ENCODE measurements at places on chromosomes 12 and 14.

- no peak for DNase-seq
Measured at GRCh38 chr14:91313852-91314251, 69.3 kb upstream of the GPR68 start.

DNA sequence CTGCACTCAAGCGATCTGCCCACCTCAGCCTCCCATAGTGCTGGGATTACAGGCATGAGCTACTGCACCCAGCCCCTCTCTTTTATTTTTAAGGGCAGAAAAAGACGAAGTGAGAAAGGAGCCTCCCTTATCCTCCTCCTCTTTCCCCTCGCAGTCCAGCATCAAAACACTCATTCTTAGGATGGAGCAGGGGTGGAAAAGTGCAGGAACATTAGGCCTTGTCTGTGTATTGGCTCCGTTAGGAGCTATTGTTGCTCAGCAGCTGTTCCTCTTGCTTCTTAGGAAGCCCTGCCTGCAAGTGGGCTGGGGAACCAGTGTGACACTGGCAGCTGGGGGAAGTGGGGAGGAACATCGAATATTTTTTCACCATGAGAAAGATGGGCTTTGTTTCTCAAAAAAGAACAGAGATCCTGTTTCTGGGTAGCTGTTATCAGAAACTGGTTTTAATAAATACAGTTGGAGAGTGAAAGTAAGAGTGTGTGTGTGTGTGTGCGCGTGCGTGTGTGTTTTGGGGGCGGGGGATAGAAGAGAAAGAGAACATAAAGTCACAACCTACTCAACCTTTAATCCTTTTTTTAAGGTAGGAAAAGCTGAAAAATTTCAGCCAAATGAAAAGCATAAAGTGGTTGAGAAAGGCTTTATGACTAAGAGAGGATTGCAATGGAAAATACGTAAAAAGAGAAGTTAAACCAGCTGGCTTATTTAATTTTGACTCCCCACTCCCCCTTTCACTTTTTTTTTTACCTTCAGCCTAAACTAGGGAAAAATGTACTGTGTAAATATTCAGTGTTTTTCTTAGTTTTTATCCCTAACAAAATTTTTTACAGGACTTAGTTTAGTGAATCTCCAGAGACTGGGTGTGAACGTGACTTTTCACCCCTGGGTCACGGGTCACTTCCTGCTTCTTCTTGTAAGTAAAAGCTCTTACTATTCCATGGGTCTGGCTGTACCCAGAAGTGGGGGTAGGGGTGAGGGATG, 197.2 kb upstream of the PLEKHG7 start:
- DNase-seq = peak; percentile 26

- DNase-seq = no peak
Measured at GRCh38 chr12:62481843-62482540, 15.4 kb downstream of the MON2 start.

DNA sequence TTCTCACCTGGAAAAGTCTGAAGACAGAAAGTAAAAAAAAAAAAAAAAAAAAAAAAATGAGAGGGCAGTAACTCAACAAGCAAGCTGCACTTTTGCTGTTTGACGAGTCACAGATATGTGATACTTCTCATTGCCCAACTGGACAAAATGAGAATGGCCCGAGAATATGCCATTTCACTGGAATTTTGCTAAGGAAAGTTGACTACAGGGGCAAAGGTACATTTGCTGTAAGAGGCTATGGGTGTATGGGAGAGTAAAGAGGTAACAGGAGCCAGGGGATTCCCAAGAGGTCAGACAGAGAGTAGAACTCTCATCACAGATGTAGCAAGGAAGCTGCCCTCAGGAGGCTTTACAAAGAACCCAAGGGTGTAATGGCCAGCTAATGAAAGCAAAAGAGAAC, 22.9 kb downstream of the KIF21A start:
- DNase-seq = no peak

GRCh38 chr12:75162845-75163244, 46.8 kb downstream of the KCNC2 start:
- DNase-seq = no peak

DNA sequence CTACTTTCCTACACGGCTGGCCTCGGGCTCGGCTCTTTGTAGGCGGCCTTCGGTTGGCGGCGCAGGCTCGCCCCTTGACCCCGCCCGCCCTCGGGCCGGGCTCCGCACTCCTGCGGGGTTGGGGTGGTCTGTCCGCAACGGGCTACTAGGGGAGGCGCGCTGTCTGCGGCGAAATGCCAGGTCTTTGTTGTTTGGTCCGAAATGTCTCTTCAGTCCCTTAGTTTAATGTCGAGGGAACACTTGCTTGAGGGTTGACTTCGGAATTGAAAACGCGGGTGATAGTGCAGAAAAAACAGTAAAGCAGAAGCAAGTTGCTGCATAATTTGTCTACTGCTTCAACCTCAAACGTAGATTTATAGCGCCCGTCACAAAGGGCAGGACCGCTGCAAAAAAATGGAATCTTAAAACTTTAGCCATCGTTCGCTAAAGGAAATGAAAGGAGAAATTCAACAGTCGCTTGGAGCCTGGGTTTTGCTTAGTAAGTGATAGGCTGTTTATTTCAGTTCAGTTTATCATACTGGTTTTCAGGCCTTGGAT, 390 bp downstream of the JKAMP start:
- DNase-seq = no peak

DNA sequence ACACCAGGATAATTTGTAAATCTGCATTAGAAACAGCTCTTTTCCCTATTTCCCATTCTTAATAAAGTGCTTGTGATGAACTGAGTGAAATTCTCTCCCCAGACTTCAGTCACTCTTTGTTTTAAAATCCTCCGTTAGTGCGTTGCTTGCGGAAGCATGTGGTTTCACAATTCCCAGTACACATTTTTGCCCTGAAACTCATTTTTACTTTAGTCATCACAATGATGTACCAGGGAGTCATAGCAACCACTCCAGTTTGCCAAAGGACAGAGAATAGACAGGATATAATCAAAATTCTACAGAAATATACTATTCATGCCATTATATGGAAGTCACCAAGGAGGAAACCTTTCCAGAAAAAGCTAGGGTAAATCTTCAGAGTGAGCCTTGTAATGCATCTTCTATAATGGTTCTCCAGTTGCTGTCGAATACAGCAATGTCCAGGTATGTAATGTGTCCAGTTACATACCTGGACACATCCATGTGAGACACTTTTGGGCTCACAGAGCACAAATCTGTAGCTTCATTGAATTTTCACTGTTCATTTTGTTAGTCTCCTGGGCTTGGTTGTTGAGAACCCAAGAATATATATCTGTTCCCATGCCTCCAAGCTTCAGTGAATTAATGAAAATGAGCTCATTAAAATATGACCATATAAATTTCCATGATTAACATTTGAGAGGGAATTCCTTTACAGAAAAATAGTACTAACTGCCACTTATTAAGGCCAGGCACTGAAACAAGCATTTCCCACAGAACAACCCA, 57.8 kb downstream of the GPR135 start:
- DNase-seq = no peak

DNA sequence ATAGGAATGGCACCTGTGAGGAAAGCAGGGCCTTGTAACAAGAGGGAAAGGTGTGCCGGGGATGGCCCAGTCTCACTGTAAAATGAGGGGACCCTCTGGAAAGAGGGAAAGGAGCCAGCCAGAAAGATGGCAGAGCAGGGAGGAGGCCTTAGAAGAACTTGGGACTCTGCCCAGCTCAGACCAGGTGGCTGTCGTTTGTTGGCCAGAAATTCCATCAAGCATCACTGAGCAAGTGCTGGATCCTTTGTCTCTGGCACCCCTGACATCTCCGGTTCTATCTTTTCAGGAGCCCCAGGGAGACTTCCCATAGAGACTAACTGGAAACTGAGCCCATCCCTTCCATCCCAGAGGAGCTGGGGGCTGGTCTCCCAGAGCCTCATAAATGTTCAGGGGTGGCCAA, 43.3 kb downstream of the DEGS2 start:
- DNase-seq = no peak

GRCh38 chr12:114685320-114685781, 1.4 kb upstream of the TBX3 start:
- no peak for DNase-seq

GRCh38 chr12:48002414-48002730, 1.9 kb downstream of the COL2A1 start:
- DNase-seq = no peak

DNA sequence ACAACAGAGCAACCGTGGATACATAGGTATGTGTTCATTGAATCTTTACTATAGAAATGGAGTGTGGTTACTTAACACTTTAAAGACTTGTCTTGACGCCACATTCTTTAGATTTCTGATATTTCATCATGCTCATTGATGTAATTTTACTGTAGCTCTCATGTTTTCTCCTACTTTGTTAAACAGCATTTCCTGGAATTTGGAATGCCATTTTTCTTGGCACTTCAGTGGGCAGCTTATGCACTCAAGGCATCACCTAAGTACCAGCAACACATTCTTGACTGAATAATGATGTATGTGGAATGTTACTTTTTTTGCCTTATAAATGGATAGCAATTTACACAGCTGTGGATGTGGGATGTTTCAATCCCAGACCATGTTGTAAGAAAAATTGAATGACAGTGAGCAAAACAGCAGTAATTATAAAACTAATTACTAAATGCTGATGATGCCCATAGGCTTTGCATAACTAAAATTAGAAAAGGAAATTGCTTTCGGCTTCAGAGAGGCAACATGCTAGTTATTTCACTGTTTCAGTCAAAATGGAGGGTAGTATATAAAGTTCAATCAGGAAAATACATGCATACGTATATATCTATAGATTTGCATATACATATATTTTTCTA, 298.5 kb downstream of the NPAS3 start:
- no peak for DNase-seq

DNA sequence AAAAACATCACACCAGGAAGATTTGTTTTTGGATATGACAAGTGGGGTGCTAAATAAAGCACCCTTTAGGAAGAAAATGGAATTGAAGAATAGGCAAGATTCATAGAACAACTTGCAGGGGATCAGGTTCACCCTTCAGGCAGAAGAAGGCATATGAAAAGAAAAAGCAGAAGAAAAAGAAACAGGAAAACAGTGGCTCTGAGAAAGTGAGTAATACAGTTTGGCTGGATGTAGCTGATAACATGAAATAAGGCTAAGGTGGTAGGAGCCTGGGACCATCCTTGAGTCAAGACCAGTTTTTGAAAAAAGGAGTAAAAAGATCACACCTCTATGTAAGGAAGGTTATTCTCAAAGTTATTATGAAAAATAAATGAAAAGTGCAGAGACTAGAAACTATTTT, 42.4 kb downstream of the TRIP11 start:
- no peak for DNase-seq

DNA sequence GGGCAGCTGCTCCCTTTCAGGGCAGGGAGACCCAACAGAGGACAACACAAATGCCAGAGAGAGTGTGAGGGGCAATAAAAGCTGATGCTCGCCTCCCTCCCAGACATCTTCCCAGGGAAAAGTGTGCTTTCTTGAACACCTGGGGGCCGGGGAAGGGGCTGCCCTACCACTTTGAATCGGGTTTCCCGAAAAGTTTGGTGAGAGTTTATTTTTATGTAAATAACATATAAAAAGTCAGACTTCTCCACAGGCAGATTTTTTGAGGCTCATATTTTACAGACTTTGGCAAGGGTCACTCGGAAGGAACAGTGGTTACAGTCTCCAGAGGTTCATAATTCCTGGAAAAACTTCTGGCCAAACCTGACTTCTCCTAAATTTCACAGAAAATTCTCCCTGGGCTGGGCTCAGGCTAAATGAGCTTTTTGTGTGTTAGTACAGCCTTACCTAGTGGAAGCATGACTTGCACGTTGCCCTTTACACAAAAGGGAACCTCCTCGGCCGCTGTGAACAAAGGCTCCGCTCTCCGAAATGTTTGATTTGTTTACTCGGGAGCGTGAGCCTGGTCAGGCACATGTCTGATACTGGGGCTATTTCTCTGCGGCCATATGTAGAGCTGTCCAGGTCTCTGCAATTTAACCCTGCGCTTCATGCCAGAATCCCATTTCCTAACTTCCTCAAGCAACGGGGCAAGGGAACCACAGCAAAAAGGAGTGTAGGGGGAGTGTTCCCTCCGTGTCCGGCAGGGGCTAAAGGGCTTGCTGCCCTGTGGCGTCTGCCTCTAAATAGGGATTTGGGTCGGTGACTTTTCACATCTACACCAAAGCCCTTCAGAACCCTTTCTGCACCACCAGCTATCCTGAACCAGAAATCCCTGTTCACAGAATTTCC, 3.4 kb downstream of the RTL1 start:
- no peak for DNase-seq

- peak; percentile 54 for DNase-seq
Measured at GRCh38 chr14:23071244-23071920, 14.1 kb upstream of the CDH24 start.

DNA sequence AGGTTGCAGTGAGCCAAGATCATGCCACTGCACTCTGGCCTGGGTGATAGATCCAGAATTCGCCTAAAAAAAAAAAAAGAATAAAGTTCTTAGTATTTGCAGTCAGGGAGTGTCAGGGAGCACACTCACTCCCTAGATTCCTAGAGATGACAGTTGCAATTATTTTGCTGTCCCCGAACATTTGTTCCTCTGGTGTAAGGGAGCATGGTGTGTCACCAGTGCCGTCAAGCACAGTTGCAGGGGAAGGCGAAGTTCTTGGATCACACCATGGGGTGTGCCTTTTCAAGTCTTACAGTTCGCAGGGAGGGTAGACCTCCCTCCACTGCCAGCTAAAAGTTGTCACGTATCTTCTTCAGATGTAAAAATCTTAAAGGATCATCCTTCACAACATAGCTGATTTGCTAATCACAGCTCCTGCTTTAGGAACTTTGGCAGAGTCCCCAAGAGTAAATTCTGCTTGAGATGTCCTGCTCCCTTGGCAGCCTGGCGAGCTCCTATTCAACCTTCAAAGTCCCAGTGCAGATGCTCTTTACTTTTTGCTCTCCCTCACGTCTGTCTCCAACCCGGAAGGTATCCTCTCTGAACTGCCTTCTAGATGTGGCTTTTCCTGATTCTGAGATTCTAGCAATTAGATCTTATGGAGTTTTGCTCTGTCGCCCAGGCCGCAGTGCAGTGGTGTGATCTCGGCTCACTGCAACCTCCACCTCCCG, 11.3 kb downstream of the ACACB start:
- no peak for DNase-seq

GRCh38 chr12:85949253-85949652, 75.2 kb downstream of the NTS start:
- DNase-seq = no peak

GRCh38 chr12:132527883-132528264, 37.9 kb downstream of the FBRSL1 start:
- no peak for DNase-seq

- no peak for DNase-seq
Measured at GRCh38 chr12:42968426-42968825, 378.9 kb upstream of the PRICKLE1 start.

- no peak for DNase-seq
Measured at GRCh38 chr14:77006132-77006531, 22.4 kb downstream of the IRF2BPL start.

Data from activated CD4-positive, CD25-positive, alpha-beta regulatory T cell treated with anti-CD3 and anti-CD28 coated beads, Interleukin-2, amount 50 U/mL, for 16 hours (primary cell).